LHCN-M2 (cell line): ENCODE measurements at places on chromosomes 7 and 10.

GRCh38 chr7:77653572-77653971 is 42.7 kb upstream of the RSBN1L start:
- no peak for DNase-seq

- no peak for DNase-seq
Observed at GRCh38 chr10:86227501-86228258, 138.9 kb downstream of the GRID1 start.

GRCh38 chr7:15669443-15670090 is 16.9 kb downstream of the MEOX2 start:
- DNase-seq: no peak

GRCh38 chr7:155017834-155018233 is 14.9 kb upstream of the PAXIP1 start:
- DNase-seq: no peak

DNA sequence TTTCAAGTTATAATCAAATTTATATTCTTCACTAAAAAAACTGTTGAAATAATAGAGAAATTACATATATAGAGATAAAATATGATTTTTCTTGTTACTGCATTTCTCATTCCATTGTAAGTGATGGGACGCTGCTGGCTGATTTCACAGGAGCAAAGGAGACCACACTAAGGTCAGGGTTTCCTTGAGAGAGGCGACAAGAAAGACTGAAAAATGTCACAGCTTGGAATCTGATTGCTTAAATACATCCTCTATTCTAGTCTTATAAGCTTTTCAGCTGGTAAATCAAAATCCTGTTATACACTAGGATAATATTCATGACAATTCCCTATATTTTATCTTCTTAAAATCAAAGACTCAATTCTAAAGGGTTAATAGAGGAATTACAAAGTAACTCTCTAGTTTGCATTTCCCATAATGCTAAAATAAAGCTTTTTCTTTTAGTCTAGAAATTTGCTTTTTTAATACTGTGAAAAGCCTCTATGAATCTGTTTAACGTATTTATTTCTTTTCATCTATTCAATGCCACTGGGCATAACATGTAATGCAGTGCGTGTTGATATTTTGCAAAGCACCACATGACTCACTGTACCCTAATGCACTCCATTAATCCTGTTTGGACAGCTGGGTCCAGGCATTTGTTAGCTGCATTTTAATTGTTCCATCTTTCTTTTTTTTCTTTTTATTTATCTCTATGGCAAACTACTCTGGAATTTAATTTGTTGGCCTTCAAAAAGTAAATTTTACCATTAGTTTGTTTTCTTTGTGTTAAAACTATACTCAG is 81.7 kb downstream of the RNF32 start:
- peak; percentile 93 for DNase-seq

DNA sequence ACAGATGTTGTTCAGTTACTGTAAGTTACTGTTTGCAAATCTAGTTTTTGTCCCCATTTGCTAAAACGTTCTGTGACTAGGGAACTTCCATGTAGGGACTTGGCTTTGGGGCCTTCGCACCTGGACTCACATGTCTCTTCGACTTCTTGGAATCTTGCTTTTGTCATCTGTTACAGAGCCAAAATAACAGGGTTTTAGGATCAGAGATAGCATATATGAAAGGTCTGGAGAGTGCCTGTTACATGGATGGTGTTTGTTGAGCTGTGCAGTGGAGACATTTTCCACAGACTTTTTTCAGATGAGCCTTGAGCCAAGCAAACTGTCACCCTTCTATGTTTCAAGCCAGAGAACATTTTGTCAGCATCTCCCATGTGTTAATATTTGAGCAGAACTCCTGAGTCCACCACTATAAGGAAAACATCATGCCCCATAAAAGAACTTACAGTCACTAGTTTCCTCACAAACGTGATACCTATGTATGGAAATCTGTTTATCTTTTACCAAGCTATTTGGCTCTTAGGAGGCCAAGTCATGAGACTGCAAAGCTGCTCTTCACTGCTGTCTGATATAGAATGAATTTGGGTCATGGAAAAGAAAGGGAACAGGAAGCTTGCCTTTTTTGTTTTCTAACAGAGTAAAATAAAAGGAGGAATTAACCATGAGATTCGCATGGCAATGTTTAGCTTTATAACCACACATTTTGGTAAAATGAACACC is 818.6 kb upstream of the IGFBP3 start:
- DNase-seq: no peak

GRCh38 chr10:123009105-123009820 is 457 bp downstream of the ACADSB start:
- no peak for DNase-seq

- no peak for DNase-seq
Observed at GRCh38 chr10:109958059-109958458, 34.7 kb upstream of the XPNPEP1 start.

DNA sequence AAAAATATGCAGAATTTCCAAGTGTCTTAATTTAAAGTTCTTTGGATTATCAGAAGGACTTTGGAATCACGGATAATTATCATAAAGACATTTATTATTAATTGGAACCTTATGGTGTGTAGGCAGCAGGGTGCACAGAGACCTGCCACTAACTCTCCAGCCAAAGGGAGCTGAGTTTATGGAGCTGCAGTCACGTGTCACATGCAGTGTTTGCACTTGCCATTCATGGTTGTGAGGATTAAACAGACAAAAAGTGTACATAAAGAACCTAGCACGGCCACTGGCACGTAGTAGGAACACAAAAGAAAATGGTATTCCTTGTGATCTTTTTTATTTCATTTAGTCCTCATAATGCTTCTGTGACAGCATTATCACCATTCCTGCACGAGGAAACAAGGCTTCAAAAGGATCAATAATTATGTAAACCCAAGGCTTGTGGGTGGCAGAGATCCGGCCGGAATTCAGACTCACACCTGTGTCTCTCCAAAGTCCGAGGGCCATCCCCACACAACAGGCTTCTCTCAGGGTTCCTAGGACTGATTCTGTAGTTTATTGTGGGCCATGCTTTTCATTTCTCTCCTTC is 143.9 kb upstream of the STK17A start:
- DNase-seq: no peak

DNA sequence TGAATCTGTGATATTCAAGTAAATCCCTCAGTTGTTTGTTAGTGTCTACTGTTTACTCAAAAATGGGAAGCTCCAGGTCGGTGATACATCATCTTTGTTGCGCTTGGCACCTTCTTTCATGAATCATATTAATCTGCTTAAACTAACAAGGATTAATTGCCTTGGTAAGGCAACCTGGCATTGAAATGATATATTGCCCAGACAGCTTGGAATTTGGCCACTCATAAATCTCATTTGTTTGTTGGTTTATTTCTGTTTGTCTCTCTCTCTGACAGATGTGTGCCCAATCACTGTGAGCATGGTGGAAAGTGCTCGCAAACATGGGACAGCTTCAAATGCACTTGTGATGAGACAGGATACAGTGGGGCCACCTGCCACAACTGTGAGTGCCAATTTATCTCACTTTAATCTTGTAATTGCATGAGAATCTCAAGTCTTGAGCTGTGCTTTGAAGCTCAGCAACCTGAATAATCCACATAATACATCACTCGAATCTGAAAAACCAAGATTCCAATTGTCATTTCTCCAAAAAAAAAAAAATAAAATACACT is 1104.8 kb upstream of the C7orf33 start:
- DNase-seq: peak; percentile 2

DNA sequence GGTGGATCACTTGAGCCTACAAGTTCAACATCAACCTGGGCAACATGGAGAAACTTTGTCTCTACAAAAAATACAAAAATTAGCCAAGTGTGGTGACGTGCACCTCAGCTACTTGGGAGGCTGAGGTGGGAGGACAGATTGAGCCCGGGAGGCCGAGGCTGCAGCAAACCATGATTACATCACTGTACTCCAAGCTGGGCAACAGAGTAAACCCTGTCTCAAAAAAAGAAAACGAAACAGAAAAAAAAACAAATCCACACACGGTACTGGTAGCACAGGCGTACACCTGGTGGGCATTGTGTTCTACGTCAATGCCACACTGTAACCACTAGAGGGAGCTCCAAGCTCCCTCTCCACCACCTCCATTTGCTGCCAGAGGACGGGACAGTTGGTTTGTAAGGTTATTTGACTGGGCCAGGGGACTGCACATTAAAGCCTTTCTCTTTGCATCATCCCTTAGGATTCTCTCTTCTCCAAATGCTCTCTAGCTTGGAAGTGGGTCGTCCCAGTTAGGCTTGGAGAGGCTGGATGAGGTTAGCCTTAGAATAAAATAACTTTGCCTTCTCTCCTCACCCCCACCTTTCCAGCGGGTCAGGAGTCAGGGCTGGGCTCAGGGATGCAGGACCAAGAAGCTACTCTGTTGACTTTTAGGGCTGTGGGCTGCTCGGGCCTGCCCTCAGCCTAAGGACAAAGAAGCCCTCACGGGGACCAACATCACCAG is 130.8 kb downstream of the SORBS1 start:
- peak; percentile 44 for DNase-seq

GRCh38 chr7:128837521-128837921 is 7.3 kb downstream of the FLNC start:
- DNase-seq: no peak

DNA sequence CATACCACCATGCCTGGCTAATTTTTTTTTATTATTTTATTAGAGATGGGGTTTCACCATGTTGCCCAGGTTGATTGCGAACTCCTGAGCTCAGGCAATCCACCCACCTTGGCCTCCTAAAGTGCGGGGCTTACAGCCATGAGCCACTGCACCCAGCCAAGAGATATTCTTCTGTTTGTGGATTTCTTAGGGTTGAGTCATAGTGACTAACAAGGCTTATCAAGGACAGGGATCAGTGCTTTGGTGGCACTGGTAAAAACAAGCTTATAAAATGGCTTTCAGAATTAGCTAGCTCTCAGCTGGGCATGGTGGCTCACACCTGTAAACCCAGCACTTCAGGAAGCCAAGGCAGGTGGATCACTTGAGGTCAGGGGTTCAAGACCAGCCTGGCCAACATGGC is 122.4 kb downstream of the ZNF248 start:
- DNase-seq: peak; percentile 20

DNA sequence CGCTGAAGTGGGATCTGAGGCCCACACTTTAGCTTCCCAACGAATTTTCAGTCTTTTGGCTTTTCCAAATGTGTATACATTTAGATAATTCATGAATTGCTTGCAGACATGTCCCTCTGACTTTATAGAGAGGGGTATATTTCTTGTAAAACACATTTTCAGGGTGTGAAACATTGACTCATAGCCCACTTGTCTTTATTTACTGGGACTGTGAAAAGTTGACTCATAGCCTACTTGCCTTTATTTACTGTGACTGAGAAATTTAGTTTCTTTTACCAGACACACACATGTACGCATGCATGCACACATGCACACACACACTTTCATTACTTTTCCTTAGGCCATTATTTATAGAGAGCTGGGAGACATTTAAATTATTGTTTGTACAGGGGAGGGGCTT is 79.1 kb downstream of the VTI1A start:
- peak; percentile 42 for DNase-seq

DNA sequence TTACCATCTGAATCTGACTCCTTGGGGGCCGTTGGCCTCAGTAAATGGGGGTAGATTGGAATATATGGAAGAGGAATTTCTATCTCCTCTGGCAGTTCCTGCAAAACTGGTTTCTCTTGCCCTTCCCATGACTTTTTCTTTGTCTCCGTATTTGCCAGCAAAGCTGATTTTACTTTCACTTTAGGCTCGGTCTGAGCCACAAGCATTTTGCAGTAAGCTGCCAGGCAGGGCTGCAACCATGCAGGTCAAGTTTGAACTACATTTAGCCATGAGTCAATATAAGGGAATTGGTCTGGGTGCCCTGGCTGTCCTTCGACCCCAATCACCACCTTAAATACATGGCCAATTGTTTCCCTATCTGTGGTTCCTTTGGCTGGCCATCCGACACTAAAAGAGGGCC is 104.3 kb downstream of the TRIM24 start:
- DNase-seq: no peak

- DNase-seq: no peak
Observed at GRCh38 chr10:112185959-112186358, 2.4 kb upstream of the GPAM start.

DNA sequence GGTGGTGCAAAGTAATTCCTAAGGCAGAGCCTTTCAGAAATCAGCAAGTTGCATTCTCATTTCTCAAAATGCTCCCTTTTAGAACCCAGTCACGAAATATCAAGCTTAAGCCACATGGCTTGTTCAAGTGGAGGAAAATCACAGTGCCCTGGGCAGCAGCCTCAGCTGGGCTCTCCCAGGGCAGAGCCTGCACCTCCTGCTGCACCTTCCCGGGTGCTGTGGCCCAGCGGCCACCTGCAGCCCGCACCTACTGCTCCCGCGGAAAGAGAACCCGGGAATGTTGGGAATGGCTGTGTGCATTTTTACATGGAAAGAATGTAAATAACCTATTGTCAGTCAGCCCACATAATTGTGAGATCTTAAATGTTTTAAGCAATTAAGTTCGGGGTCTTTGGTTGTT is 396.5 kb upstream of the VSTM2A start:
- DNase-seq: no peak

- peak; percentile 100 for DNase-seq
Observed at GRCh38 chr7:73822319-73823173, 8.2 kb upstream of the CLDN4 start.

DNA sequence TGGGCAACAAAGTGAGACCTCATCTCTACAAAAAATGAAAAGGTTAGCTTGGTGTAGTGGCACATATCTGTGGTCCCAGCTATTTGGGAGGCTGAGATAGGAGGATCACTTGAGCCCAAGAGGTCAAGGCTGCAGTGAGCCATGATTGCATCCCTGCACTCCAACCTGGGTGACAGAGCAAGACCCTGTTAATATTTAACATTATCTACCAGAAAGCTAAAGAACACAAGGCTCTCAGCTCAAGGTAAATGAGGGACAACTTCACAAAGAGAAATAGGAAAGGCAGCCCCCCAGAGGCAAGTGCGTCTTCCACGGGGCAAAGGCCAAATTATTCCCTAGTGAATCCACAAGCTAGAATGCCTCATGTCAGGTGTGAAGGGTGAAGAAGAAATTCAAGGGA is 109.6 kb upstream of the PFKP start:
- DNase-seq: no peak

GRCh38 chr7:121366852-121367431 is 29.2 kb downstream of the FAM3C start:
- peak; percentile 56 for DNase-seq

DNA sequence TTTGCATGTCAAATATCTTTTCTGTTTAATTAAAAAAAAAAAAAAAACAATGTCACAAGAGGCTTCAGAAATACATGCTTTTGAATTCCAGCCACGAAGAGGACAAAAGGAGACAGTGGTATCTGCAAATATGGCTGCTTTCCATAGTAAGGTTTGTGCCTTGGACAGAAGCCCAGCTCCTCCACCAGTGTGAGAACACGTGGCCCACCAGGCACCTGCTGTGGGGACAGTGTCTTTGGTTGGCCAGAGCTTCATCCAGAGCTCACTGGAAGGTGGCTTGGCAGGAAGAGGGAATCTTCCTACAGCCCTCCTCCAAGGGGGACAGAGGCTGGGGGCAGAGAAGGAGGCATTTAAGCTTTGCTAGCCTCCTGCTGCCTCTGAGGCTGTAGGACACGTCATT is 144.6 kb downstream of the GLCCI1 start:
- no peak for DNase-seq
